ENCODE measurements at places on chromosomes 3 and 15.

- no peak for DNase-seq
These were observed 2.4 kb downstream of the SLCO3A1 start for GRCh38 chr15:91855684-91856489.

DNA sequence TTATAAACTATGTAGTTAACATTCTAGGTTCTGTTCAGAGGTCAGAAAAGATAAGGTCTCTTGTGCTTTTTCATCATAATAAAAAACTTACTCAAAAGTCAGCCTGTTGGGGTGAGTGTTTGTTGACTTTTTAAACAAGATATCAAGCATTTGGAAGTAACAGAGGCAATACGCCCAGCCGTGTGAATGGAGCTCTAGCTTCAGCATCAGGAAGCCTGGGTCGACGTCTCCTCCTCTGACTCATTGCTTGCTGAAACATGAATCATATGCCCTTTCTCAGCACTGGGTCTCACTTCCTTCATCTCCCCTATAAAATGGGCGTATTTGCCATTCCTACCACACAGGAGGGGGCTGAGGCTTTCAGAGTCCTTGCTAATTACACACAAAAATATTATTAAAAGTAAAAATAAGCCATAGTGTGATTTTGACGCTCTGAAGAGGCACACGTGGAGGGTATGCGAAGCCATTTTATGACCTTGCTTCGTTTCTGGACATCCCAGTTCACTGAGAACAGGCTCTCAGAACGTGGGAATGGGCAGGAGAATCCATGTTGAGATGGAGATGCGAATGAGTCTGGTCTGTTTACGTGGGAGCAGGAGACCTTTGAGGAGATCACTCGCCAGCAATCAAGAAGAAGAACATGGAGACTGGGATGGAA is 220.8 kb upstream of the TPRG1 start:
- peak; percentile 94 for DNase-seq

GRCh38 chr3:181316482-181316881 is 326.9 kb upstream of the DNAJC19 start:
- peak; percentile 1 for DNase-seq

- peak; percentile 77 for DNase-seq
These were observed 791 bp downstream of the GYG1 start for GRCh38 chr3:148992027-148992634.

- DNase-seq: no peak
These were observed 37.5 kb downstream of the SERPINI1 start for GRCh38 chr3:167772992-167773391.

DNA sequence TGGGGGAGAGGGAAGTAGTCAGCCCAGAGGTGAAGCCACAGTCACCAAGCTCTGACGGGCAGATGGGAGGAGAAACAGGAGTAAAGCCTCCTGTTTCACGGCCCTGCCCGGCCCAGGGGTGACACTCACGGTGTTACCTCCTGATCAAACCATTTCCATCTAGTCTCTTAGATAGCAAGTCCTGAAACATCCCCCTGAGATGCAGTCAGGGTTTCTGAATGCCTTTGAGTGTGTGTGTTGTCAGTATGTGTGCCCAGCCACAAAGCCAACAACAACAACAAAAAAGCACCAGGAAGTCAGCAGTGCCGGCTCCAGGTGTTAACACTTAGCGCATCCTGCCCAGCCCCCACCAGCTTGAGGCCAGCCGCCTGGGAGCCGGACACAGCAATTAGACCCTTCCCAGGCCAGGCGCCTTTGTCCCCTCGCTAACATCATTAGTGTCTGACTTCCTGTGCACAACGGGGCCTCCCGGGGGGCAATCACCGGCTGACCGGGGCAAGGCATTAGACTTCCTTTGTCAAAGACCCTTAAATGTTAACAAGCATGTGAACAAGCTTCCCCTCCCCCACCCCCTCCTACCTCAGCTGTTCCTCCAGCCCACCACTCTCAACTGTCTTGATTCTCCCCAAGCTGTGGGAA is 34.5 kb downstream of the IL17RD start:
- no peak for DNase-seq

GRCh38 chr3:187629711-187630110 is 40.5 kb downstream of the SST start:
- no peak for DNase-seq

GRCh38 chr3:146889626-146890025 is 284.5 kb upstream of the PLSCR5 start:
- no peak for DNase-seq

DNA sequence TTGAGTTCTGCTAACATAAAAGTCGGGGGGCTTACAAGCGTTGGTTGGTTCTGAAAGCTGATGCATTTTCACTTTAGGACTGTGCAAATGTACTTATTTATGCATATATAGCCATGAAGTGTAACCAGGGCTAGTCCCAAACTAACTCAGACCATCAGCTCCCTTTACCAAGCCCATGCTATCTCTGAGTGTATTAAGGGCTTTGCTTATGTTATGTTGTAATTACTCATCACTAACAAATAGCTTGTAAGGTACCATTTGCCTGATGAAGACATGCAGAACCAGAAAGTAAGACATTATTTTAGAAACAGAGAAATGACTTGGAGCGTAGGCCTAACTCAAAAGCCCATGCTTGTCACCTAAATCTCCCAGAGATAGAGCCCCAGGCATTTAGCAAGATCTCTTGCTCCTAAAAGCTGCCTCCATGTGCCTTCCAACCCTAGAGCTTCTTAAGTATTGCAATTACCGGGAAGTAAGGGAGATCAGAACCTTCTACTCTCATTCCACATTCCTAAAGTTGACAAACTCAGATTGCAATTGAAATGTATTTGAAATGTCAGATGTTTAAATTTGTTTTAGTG is 362.9 kb upstream of the RBMS3 start:
- no peak for DNase-seq

DNA sequence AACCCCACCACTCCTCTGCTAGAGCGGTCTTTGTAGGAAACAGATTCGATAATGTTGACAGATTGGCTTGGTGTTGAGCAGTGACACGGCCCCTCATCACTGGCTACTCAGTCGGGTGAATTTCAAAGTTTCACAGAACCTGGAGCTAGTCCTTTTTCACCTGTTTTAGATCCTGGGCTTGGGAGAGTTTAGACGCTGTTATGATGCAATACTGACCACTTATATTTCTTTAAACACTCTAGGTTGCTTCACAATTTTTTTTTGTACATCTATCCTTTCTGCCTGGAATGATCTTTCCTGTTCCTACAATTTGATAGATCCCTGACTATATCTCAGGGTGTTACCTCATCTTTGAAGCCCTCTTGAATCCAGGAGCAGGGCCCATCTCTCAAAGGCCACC is 97.1 kb upstream of the ATP10A start:
- no peak for DNase-seq

DNA sequence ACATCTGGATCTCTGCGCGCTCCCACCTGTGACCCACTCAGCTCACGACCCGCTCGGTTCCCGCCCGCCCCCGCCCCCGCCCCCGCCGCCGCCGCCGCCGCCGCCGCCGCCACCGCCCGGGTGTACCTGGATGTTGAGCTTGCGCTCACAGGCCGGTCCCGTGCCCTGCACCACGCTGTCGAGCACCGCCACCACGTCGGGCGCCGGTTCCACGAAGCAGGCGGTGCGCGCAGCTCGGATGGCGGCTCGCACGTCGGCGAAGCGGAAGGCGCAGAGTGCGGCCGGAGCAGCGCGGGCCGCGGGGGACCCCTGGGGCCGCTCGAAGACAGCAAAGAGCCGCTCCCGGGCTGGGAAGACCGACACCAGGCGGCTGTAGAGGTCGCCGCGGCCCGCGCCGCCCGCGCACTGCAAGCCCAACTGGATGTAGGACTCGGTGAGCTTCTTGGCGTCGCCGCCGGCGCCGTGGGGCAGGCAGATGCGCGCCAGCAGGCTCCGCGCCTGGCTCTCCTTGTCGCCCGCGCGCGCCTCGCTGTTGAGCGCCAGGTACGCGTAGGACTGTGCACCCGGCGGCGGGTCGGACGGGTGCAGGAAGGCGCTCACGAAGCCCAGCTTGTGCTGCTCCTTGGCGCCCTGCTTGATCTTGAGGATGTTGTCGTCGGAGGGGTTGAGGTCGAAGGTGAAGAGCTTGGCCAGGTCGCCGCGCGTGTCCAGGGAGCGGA is 1.1 kb downstream of the PLXND1 start:
- DNase-seq: peak; percentile 59

GRCh38 chr3:119635719-119636118 is 24.7 kb downstream of the POPDC2 start:
- no peak for DNase-seq

DNA sequence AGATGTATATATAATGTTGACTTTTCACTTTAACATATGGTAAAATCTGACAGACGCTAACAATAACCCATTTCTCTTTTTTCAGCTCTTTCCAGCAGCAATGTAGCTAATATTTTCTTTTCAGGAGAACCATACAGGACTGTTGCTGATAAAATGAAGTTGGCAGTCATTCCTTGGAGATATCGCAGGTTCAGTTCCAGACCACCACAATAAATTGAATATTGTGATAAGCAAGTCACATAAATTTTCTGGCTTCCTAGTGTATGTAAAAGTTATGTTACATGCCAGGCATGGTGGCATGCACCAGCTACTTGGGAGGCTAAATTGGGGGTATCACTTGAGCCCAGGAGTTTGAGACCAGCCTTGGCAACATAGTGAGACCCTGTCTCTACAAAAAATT is 31.9 kb upstream of the TM4SF1 start:
- DNase-seq: no peak

DNA sequence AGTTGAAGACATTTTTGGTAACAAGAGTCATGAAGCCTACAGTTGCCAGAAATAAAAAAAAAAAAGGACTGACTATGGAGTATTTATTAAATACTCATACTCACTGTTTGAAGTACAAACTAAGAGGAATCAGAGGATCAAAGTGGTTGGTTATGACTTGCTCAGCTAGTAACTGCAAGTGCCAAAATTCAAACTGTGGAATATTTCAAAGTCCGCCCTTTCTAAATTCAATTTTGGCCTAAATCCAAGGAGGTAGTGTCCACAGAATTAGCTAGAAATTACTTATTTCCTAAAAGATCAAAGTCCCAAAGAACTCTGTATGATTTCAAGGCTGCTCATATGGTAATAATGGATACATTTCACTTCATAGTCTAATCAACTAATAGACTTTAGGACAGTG is 274.5 kb downstream of the ZBTB20 start:
- DNase-seq: no peak

DNA sequence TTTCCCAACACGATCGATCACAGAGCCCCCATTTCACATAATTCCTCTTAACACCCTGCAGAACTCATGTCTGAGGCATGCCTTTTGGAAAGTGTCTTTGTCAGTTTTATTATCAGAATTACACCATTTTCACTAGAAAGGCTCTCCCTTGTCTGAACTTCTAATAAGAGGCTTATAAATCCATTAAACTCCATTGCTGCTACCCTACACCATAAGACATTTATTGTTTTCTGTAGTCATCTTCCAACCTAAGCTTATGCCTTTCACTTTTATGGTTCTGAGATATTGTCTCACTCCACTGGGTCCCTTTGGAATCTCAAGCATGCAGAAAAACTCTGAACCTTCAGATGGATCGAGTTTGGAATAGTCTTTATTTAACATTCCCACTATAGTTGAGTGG is 50.2 kb upstream of the TPM1 start:
- no peak for DNase-seq

GRCh38 chr3:71581457-71582035 is 2.0 kb downstream of the FOXP1 start:
- peak; percentile 58 for DNase-seq

DNA sequence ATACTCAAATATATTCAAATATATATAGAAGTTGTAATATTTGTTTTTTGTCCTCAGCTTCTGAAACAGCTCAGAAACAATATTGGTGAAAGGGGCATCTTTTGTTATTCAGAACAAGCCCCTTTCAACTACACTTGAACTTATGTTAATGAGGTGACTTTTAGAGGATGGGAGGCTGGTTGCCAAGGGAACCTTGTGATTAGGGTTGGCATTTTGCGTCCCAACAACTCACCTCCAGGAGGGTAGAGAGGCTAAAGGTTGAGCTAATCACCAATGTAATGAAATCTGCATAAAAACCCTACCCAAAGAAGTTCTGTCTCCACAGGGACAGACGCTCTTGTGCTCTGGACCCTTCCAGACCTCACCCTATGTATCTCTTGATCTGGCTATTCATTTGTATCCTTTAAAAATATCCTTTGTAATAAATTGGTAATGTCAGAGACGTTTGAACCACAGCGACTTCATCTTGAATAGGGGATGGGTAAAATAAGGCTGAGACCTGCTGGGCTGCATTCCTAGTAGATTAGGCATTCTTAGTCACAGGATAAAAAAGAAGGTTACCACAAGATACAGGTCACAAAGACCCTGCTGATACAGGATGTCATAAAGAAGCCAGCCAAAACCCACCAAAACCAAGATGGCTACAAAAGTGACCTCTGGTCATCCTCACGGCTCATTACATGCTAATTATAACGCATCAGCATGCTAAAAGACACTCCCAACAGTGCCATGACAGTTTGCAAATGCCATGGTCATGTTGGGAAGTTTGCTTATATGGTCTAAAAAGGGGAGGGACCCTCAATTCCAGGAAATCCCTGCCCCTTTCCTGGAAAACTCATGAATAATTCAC is 111.1 kb downstream of the FMN1 start:
- DNase-seq: no peak

GRCh38 chr15:25892126-25892525 is 29.0 kb upstream of the ATP10A start:
- DNase-seq: no peak

DNA sequence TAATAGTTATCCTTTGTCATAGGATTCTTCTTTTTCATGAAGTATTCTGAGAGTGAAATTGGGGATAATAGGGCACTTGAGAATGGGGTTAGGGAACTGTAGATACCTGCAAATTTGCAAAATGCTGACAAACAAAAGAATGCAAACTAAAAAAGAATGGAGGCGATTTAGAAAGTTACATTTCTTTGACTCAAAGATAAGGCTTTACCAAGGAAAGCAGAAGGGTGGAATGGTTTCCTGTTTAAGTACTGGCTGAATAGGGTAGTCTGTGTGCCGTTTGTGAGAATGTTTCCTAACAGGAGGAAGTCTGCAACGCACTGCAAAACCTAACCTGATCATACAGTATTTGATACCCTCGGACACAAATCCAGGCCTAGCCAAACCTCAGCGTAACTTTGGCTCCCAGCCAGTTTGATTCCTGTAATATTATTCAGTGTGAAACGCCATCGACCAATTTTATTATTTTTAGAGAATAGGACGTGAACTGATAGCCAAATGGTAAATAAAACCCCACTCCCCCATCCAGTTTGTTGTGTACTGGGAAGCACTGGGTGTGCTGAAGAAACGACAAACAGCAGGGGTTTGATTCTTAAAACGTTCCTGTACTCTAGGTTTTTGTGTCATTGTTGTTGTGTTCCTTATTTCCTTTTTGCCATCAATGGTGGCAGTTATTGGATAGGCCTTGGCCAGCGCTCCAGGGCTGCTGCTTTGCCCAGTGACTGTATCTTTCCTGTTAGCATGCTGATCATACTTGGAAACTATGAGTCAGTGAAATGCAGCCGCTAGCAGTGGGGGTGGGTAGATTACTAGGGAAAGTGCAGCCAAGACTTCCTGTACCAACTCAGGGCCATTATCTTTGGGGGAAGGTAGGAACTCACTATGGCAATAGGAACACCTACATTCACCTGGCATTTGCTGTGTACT is 148.0 kb upstream of the TBL1XR1 start:
- DNase-seq: peak; percentile 95
